Right ventricle myocardium superior (tissue), 1 donor: ENCODE measurements at places on chromosomes 2 and 18.

DNA sequence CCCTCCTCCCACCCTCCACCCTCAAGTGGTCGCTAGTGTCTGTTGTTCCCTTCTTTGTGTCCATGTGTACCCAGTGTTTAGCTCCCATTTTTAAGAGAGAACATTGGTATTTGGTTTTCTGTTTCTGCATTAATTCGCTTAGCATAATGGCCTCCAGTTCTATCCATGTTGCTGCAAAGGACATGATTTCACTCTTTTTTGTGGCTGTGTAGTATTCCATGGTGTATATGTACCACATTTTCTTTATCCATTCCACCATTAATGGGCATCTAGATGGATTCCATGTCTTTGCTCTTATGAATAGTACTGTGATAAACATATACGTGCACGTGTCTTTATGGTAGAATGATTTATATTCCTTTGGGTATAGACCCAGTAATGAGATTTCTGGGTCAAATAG, 42.9 kb downstream of the TSPYL6 start:
- no peak for DNase-seq

DNA sequence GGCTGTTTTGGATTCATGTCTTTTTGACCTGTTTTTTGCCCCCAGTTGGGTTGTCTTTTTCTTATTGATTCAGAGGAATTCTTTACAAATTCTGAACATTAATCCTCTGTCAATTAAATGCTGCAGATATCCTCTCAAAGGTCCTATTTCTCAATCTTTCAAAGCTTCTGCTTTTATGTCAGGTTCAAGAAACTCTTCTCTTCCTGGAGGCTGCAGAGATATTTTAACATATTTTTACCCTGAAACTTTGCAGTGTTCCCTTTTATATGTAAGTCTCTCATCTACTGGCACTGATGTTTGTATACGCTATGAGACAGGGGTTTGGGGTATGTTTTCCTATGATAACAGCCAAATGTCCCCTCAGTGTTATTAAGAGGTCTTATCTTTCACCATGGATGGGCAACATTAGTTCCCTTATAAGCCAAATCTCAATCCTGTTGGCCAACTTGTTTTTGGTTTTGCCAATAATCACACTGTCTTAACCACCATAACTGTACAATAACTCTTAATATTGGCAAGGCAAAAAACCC, 159.3 kb downstream of the HDAC4 start:
- no peak for DNase-seq

DNA sequence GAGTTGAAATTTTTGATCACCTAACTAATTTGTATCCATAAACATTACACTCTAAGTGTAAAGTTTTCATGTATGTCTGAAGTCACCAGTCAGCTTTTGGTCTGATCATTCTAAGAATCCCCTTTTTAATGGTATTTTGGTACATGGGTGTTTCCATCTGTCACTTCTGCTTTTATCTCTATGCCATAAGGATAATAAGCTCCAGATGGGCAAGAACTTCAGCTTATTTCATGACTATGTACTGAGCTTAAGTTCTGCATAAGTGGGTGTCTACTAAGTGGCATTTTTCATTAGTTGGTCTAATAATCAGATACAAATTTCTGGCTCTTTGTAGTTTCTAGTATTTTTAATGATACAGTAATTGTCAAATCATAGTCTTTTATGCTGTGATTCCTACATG, 20.4 kb downstream of the UBXN4 start:
- no peak for DNase-seq

DNA sequence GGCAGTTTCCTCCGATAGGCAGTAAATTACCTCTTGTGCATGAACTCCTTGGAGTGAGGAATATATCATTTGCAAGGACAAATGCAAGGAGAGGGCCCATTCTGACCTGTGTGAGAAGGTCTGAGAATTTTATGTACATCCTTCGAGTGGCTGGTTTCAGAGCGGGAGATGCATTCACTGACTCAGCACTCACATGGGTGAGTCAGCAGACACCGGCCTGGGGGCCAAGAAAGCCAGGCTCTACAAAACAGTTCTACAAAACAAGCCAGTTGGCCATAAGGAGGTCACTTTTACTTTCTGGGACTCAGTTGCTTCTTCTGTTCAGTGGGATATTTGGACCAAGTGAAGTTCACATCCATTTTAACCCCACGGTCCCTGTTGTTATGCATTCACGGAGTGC, 35.3 kb downstream of the CYP26B1 start:
- DNase-seq: no peak

- DNase-seq: no peak
These were observed 35.0 kb downstream of the PRKRA start for GRCh38 chr2:178415979-178416378.

DNA sequence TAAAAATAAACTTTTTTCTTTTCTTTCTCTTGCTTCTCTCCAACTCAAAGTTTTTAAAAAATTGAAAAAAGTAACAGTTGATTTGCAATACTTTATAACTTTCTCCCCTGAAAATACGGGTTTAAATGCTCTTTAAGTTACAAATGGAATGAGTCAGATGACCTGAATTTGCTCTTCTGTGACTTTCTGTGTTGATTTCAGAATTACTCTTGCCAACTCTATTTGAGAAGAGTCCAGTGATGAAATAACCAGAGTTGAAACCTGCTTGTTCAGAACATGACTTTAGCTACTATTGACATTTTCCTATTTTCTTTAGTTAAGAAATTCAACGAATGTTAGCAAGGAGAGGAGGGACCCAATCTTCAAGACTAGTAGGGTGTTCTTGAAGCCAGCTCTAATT, 146.1 kb upstream of the ZSWIM2 start:
- no peak for DNase-seq

DNA sequence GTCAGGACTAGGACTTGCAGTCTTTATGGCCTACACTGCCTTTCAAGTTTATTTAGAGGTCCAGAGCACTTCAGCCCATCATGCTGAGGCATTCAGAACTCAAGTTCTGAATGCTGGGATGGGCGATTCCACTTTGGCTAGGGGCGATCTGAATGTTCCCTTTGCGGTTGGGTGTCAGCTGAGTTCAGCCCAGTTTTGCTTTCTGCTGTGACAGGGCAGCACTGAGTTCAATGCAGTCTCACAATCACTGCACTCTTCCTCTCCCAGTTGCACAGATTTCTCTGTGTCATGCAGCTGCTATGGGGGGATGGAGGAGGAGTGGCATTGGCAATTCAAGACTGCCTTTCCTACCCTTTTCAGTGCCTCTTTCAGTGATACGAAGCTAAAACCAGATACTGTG, 1232.0 kb upstream of the FAM98A start:
- DNase-seq: no peak
